Activated naive CD4-positive, alpha-beta T cell treated with anti-CD3 and anti-CD28 coated beads for 36 hours (primary cell): ENCODE measurements at places on chromosomes 6 and 20. TPM values are rescaled to one million over a fixed set of nuclear protein-coding genes. Genes with fewer than 3 reads are reported as not detected.

- no peak for DNase-seq
Observed at GRCh38 chr6:79057746-79058145, 20.3 kb downstream of the PHIP start.

The PDE10A gene
- not detected for total RNA-seq

- DNase-seq = no peak
Observed at GRCh38 chr6:31683591-31683990, 2.7 kb upstream of the LY6G5C start.

DNA sequence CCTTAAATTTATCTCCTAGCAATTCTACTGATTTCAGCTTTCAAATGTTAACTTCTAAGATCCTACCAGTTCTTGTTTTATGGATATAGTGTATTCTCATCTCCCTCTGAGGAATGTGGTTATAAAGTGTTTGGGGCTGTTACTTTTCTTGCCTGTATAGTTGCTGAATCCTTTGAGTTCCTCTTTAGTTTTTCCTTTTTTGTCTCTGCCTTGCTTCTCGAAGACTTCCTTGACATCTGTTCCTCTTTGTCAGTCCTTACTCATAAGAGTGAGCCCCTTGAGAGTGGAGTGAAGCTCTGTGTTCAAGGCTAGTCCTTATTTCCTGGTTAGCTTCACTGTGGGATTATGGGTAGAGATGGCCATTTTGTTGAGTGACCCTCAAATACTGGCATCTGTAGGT is 84.6 kb downstream of the ELOVL4 start:
- DNase-seq = no peak
